ENCODE measurements at places on chromosomes 7 and 10. TPM values are rescaled to one million over a fixed set of nuclear protein-coding genes. Genes with fewer than 3 reads are reported as not detected.

GRCh38 chr10:16992611-16993119 is 136.9 kb downstream of the CUBN start:
- no peak for DNase-seq

The FANK1 gene
- 2.8 TPM for total RNA-seq

- no peak for DNase-seq
Observed at GRCh38 chr10:121433965-121434364, 164.3 kb downstream of the FGFR2 start.

The SDK1 gene
- total RNA-seq = 2.6 TPM

DNA sequence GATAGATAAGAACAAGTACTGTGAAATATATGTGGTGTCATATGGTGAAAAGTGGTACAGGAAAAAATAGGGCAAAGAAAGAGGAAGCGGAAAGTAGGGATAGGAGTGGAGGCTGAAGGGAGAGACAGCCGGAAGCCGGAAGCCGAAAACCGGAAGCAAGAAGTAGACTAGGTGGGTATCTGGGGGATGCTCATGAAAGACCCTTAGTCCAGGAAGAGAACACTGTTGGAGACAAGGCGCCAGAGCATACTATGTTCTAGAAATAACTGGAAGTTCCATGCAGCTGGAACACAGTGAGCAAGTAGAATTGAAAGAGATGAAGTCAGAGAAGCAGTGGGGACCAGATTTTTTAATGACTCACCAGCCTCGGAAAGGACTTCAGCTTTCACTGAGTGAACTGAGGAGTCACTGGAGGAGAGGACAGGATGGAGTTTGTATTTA is 22.5 kb downstream of the ST8SIA6 start:
- no peak for DNase-seq

GRCh38 chr7:129797214-129797789 is 155.5 kb downstream of the UBE2H start:
- no peak for DNase-seq

The DEPP1 gene
- total RNA-seq = 7.4 TPM

The LIPF gene
- total RNA-seq = not detected

DNA sequence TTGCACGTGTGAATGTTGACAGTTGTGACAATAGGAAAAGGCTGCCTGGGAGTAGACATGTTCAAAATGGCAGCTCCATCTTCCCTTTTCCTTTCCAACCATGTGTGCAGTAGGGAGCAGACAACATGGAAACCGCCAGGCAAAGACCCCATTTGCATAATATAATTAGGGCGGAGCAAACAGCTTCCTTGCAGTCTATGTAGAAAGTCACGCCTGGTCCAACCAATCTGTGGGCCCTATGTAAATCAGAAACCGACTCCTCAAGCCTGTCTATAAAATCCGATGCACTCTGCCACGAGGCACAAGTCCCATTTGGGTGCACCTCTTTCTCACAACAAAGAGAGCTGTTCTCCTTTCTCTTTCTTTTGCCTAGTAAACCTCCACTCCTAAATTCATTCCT is 19.6 kb downstream of the NEBL start:
- DNase-seq = no peak

GRCh38 chr7:154451480-154452457 is 399.6 kb downstream of the DPP6 start:
- DNase-seq = no peak

GRCh38 chr7:158495786-158496185 is 91.8 kb downstream of the PTPRN2 start:
- DNase-seq = no peak

The ASB10 gene
- total RNA-seq = not detected

The ADAMTS14 gene
- 1.3 TPM for total RNA-seq

DNA sequence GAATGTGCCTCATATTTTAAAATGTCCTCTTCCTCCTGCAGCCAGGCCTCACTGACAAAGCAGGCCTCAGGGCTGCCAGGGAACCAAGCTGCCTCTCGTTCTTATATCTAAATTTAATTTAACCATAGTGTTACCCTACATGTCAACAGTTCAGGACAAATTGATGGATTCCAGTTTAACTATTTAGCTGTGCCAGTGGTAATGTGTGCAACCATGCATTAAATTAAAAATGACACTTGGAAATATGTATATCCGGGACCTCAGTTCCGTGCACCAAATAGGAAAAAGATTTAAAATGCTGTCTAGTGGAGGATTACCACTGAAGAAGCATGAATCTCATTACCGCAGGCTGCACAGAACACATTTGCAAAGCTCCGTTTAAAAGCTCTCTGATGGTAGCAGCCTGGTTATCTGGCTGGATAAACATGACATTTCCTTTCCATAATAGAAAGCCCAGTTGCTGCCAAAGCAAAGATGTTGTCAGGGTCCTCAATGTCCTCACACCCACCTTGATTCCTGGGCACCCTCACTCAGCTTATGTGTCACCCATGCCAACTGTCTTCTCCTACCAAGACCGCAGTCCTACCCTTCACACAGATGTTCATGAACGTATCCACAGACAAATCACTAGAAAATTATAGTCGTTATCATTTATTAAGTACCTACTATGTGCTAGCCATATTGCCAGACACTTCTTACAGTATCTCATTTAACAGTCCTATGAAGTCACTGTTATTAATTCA is 73.3 kb upstream of the FRMD4A start:
- DNase-seq = no peak

The UNCX gene
- total RNA-seq = 0.65 TPM
